SJCRH30 (cell line): ENCODE measurements at places on chromosomes 13 and 19. TPM values are rescaled to one million over a fixed set of nuclear protein-coding genes. Genes with fewer than 3 reads are reported as not detected.

DNA sequence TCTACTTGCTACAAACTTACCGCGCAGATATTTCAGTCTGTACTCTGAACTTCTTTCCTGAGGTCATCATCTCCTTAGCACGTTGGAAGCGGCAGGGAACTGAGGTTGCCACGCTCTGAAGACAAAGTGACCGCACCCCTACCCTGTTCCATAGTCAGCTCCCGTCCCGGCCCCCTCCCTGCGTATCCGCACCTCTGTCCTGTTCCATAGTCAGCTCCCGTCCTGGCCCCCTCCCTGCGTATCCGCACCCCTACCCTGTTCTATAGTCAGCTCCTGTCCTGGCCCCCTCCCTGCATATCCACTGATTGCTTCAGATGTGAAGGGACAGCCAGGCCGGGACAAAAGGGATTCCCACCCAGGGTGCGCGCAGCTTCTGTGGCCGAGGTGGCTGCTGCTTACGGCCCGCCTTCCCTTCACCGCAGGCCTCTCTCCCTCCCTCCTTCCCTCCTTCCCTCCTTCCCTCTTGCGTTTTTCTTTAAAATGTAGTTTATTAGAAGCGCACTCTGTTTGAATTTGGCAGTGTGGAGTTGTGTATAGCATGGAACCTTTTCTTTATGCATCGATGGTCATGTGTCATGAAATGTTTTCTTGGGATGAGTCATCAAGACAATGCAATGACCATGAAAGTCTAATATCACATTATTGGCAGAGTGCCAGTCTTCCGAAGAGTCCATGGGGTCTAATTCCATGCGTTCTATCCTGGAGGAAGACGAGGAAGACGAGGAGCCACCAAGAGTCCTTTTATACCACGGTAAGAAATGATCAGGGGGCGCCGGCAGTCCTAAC lies 21.9 kb upstream of the NDUFS7 start:
- peak; percentile 50 for DNase-seq

DNA sequence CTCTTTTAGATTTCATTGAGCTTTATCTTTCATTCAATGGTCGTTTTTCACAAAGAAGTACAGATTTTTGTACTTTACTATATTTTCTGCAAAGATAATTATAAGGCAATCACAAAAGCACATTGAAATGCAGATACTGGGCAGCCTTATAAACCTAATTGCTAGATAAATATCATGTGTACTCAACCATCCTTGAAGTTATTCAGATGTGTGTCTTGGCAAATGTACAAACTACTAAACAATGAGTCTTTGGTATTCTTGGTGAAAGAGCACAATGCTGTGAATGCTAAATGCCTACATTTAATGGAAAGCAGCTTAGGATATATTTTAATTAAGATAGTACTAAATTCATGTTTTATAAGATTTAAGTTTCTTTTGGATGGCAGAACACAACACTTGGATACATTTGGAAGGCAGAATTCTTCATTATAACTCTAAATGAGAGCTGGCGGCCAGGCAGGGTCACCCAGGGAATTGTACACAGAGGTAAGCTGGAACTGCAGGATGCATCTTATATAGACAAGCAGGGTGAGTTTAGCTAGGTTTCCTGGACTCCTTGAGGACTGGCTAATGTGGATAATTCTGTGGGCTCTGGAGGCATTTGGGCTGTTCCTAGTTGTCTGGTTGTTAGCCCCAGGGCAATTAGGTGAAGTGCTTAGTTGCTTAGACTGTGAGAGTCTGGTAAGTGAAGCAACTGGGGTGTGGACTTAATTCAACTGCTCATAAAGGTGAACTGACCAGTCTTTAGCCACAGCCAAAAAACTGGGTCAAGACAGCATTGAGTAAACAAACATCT lies 286.6 kb downstream of the PCDH20 start:
- no peak for DNase-seq

DNA sequence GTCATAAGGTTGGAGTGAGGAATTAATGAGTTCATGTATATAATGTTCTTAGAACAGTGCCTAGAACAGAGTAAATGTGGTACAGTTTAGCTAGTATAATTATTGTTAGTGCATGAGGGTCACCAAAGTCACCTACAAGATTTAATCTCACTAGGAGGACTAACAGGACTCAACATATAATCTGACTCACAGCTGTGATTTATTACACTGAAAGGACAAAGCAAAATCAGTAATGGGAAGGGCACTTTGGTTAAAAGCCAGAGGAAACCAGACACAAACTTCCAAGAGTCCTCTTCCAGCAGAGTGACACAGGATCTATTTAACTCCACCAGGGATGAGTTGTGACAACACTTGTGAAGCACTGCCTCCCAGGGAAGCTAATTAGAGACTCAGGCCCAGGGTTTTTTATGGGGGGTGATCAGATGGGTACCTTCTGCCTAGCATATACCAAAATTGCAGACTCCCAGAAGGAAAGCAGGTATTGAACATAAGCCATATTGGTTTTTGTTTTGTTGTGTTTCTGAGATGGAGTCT lies 341.2 kb upstream of the DACH1 start:
- DNase-seq = no peak

DNA sequence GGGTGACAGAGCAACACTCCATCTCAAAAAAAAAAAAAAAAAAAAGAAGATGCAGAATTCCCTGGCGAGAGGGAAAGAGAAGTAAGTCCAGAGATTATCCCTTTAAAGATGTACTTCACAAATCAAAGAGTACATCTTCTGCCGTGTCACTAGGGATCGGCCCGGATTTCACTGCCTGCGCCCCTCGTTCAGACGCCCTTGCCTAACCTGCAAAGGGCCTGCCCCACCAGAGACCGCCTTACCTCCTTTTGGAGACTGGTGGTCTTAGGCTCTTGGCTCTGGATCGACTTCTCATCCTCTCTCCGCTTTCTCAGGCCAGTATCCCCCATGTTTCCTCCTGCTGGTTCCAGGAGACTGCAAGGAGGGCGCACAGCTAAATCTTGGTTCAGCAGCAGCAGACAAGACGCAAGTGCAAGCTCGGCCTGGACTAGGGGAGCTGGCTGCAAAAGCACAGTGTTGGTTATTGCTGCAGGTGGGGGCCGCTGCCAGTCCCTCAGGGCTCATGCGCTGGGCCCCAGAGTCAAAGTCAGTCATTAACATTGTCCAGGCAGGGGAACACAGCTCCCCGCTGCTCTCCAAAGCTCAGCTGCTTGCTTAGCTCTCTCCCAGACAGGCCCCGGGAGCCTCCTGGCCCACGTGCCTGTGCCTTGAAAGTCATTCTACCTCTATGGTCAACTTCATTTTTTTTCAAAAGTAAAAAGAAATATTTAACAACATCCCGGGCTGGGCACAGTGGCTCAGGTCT lies 1.2 kb downstream of the SLC7A9 start:
- DNase-seq = no peak

DNA sequence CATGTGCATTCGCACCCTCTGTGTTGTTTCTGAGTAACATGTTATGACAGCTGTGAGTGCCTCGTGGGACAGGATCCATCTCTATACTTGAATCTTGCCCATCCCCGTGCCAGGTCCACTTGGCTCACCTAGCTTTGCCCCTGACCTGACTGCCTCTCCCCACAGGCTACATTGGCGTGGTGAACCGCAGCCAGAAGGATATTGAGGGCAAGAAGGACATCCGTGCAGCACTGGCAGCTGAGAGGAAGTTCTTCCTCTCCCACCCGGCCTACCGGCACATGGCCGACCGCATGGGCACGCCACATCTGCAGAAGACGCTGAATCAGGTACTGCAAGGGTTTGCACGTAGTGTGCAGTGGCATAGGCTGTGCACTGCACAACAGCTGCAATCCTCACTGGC lies 53.2 kb downstream of the TMED1 start:
- no peak for DNase-seq

DNA sequence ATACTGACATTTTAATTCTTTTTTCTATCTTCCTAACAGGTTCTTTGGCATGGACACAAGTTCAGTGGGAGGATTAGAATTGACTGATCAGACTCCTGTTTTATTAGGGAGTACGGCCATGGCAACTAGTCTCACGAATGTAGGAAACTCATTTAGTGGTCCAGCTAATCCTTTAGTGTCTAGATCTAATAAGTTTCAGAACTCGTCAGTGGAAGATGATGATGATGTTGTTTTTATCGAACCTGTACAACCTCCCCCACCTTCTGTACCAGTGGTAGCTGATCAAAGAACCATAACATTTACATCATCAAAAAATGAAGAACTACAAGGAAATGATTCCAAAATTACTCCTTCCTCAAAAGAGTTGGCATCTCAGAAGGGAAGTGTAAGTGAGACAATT lies 34.5 kb downstream of the ZMYM2 start:
- DNase-seq = no peak

DNA sequence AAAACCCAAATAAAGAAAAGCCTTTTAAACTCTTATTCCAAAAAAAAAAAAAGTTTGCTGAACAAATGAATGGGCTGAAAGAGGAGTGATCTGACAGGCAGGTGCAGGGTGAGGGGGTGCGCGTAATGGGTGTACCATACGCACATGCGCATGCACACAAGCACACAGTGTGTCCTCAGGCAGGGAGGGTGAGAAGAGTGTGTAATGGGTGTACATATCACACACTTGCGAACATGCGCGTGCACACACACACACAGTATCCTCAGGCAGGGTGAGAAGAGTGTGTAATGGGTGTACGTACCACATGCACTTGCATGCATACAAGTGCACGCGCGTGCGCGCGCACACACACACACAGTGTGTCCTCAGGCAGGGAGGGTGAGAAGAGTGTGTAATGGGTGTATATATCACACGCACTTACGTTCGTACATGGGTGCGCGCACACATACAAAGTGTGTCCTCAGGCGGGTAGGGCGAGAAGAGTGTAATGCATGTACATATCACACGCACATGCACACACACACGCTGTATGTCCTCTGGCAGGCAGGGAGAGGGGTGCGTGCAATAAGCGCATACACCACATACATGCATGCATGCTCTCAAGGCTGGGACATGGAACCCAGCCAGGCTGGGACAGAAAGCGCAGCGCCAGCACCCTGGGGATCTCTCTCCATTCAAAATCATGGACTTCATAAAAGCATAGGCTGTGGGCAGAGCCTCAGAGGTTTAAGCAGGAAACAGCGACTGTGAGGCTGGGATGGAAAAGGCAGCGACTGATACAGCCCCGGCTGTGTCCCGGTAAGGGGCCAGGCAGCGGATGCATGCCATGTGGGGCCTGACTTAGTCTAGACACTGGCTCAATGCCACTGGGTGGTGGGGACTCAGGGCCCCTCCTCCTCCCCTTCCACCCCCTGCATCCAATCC lies 70.4 kb downstream of the CEBPG start:
- no peak for DNase-seq

DNA sequence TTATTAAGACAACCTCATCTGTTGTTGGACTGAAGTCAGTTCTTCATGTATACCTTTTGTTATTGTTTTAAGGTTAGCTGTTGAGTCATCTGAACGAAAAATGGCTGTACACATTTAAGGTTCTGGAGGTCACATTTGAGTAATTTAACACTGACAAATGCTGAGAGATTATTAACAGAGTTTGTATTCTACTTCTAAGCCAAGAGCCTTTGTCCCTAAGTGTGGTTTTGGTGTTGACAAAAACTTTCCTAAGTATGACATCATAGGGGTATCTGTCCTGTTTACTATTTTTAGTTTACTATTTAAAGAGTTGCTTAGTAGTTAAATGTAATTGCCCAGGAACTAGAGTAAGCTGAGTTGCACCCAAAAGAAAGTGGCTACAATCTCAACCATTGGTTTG lies 71.9 kb downstream of the CDK8 start:
- DNase-seq = no peak

DNA sequence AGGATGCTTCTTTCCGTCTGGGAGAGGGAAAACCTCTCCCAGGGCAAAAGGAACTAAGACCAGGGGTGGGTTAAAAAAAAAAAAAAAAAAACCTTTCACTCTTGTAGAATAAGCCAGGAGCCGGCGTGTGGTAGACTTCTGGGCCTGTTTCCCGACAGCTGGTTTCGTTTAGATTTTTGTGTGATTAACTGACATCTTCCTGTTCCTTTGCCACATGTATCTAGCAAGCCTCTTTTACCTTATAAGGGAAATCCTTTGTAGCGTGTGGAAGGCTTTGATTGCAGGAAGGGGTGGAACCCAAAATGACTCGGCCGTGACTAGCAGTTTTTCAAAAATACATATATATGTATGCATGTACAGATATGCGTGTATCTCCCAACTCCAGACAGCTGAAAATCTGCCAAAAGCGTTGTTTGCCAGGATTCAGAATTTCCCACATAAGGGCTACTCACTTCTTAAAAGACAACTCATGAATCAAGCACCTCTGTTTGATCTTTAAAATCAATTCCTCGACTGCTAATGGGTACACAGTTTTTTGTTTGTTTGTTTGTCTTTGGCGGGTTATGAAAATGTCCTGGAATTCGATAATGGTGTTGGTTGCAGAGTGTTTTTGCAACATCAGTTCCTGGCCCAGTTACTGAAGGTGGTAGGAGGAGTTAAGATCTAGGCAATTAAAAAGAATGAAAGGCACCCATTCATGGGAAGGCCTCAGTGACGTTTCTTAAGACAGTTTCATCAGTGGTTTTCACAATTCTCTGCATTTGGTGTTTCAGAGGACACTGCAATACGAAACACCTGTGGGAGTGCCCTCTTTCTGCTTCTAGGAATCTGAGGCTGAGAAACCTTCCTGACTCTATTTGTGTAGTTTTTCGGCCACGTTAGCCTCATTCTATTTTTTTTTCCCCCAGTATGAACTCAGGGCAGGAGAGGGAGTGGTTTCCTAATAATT lies 2.7 kb downstream of the TPM4 start:
- peak; percentile 93 for DNase-seq

DNA sequence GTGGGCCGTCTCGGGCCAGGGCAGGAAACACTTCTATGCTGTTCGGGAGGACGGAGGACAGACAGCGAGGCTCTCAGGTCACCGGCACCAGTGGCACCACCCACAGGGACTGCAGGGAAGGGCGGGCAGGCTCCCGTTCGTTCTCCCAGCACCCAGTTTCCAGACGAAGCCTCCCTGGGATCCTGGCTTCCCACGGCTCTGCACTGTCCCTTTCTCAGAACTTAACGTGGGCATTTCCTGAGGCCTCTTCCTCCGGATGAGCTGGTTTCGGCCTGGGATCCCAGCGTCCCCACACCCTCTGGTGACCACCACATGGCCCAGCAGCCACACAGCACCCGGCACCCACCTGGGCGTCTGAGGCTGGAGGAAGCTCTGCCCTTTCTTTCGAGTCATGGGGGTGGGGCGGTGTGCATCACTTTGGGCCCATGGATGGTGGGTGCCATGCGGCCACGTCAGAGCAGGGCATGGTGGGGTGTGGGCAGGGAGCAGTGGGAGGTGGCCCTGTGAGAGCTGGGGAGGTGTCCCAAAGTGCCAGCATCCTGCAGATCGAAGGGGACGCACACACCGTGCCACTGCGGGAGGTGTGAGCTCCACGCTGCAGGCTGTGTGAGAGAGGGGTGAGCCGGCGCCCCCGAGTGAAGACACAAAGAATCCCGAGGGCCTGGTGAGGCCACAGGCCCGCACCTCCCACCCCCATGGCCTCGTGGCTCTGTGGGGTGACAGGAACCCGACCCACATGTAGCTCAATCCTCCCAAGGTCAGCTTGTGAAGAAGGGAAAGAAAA lies 38.7 kb upstream of the GRTP1 start:
- DNase-seq = no peak

- DNase-seq = no peak
Measured at GRCh38 chr13:94829185-94829836, 117.0 kb upstream of the SOX21 start.

- no peak for DNase-seq
Measured at GRCh38 chr13:72647422-72647821, 80.0 kb downstream of the MZT1 start.

GRCh38 chr13:101492251-101492910 lies 39.9 kb downstream of the ITGBL1 start:
- no peak for DNase-seq

The ZNF235 gene
- 8.0 and 8.2 TPM in 2 replicates for total RNA-seq

The ZNF345 gene
- 7.2 and 8.1 TPM in 2 replicates for total RNA-seq

The CEACAM8 gene
- not detected in 2 replicates for total RNA-seq

The CLDND2 gene
- not detected in 2 replicates for total RNA-seq

The TMEM38A gene
- 12.1 and 13.4 TPM in 2 replicates for total RNA-seq

The ONECUT3 gene
- not detected in 2 replicates for total RNA-seq

The LILRB1 gene
- total RNA-seq = not detected in 2 replicates
